ENCODE measurements at places on chromosomes 4 and X. TPM values are rescaled to one million over a fixed set of nuclear protein-coding genes. Genes with fewer than 3 reads are reported as not detected.

DNA sequence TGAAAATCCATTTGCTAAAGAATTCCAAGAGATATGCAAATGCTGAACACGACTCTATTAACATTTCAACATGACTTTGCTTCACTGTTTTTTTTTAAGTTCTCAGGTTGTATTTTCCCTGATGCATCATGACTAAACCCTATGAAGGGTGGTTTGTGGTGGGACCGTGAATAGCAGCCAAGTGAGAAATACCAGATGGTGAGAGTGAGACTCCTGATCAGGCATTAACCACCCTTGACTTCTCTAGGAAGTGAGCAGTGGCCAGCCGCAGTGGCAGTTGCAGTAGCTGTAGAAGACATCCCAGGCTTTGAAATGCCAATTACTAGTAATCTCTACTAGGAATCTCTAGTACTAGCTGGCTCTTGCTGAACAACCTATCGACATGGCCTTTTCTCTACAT is 383.4 kb downstream of the FAM133A start:
- DNase-seq = no peak

GRCh38 chr4:20194123-20195013 is 57.3 kb upstream of the SLIT2 start:
- DNase-seq = peak; percentile 68

DNA sequence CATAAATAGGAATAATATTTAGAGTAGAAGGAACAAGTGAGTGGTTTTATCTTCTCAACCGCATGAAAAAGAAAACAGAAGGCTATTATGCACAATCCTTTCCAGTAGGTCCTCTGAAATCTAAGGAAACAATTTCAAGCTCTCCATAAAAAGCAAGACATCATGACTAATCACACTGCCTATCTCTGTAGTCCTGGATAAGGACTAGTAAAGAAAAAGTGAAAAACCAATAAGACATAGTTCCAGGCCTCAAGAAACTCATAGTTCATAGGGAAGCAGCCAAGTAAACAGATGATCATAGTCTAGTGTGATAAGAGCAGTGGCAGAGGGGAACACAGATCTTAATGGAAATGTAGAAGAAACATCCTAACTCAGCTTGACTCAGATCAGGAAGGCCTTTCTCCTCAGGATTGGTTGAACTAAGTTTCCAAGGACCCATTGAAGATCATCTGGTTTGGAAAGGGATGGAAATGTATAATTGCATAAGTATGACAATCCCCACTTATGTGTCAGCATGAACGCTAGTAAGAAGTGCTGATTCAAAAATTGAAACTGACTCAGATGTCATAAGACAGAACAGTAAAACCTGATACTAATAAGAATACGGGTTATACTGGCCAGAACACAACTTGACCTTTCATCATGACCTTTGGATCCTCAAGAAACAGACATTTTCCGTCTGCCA is 155.3 kb downstream of the GRIA3 start:
- no peak for DNase-seq

The GLOD5 gene
- total RNA-seq = not detected

- no peak for DNase-seq
Observed at GRCh38 chr4:185534511-185534865, 819 bp downstream of the PDLIM3 start.

GRCh38 chr4:166335256-166335938 is 462.4 kb downstream of the TLL1 start:
- no peak for DNase-seq

GRCh38 chrX:148448686-148449085 is 51.7 kb upstream of the AFF2 start:
- DNase-seq = no peak

GRCh38 chrX:119753639-119754257 is 4.6 kb upstream of the SOWAHD start:
- DNase-seq = peak; percentile 33

GRCh38 chr4:25861280-25861950 is 1.4 kb downstream of the SEL1L3 start:
- DNase-seq = no peak

- no peak for DNase-seq
Observed at GRCh38 chr4:180900781-180901180, 1342.4 kb upstream of the TENM3 start.

GRCh38 chr4:155114790-155115189 is 93.6 kb upstream of the NPY2R start:
- no peak for DNase-seq

- DNase-seq = peak; percentile 90
Observed at GRCh38 chr4:78864405-78865024, 74.7 kb downstream of the PAQR3 start.

DNA sequence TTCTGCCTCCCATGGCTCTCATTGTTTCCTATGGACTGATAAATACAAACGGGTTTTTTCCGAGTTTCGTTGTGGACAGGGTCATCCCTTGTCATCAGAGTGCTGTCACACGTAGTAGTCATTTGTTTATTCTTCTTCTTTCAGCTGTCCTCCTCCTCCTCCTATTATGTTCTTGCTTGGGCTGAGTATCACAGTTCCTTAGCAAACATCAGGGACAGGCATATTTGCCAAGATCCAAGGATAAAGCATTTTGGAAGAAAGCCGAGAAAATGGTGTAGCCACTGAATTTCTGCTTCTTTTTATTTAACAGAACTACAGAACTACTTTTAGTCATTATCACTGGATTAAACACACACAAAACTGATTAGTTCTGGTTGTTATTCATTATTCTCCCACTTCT is 167.9 kb downstream of the MAML3 start:
- no peak for DNase-seq

DNA sequence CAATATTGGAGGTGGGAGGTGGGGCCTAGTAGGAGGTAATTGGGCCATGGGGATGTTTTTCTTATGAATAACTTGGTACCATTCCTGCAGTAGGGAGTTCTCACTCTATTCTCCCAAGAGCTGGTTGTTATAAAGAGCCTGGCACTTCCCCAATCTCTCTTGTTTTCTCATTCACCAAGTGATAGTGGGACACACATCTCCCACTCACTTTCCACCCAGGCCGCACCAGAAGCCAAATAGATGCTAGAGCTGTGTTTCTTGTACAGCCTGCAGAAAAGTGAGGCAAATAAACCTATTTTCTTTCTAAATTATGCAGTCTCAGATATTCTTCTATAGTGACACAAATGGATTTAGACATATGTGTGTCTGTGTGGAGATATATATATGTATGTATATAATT is 117.6 kb downstream of the ANKRD50 start:
- DNase-seq = no peak
